ENCODE measurements at places on chromosomes 12 and 14.

GRCh38 chr12:32455607-32456071 lies 56.3 kb downstream of the FGD4 start:
- DNase-seq, result no peak

- no peak for DNase-seq
Measured at GRCh38 chr14:61231810-61232209, 49.3 kb downstream of the TMEM30B start.

DNA sequence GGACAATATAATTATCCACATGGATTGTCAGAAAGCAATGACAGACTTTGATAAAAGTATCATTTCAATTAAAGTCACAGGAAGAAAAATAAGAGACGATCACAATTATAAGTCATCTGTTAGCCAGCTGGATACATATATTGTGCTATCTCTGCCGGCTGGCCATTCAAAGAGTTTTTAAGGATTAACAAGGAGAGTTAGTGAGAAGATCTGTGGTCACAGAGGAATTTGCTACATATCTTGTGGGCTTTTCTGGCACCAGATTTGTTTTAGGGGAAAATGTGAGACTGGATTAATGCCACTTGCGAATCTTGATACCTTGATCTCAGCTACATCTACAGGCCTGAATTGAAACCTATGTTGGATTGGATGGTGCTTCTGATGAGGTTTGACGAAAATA lies 90.9 kb upstream of the MANSC4 start:
- DNase-seq, result no peak

DNA sequence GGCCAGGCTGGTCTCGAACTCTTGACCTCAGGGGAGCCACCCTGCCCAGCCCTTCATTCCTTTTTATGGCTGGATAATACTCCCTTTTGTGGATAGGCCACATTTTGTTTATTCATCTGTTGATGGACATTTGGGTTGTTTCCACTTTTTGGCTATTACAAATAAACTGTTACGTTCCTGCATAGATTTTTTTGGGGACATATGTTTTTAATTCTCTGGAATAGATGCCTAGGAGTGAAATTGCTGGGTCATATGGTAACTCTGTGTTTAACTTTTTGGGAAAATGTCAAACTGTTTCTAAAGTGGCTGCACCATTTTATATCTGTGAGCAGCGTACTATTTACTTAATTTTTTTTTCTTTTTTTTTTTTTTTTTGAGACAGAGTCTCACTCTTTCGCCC lies 9.8 kb downstream of the KMT5A start:
- no peak for DNase-seq

DNA sequence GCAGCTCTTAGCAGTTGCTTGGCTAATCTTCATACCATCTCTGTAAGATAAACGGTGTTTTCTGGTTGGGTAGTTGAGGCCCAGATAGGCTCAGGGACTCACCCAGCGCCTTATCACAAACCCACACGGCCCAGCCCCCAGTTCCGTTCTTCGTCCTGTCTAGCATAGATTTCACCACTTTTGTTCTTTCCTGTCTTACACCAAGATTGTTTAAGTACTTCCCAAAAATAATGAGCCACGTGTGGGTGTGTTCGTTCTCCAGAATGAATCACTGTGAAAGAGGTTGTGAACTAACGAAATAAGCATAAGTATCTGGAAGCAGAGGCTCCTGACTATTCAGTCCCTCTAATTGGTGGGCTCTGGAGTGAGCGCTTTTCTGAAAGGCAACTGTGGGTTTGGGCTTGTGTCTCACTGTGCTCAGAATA lies 21.4 kb downstream of the ACVR1B start:
- DNase-seq, result peak; percentile 69

DNA sequence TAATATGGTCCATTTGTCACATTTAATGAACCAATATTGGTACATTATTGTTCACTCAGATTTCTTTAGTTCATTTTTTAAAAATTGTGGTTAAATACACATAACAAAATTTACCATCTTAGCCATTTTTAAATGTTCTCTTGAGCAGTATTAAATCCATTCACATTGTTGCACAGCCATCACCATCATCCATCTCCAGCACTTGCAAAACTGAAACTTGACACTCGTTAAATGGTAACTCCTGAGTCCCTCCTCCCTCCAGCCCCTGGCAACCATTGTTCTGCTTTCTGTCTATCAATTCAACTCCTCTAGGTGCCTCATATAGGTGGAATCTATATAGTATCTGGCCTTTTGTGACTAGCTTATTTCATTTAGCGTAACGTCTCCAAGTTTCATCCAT lies 86.4 kb downstream of the ACACB start:
- DNase-seq, result no peak

- no peak for DNase-seq
Measured at GRCh38 chr14:93943930-93944329, 16.8 kb downstream of the FAM181A start.

DNA sequence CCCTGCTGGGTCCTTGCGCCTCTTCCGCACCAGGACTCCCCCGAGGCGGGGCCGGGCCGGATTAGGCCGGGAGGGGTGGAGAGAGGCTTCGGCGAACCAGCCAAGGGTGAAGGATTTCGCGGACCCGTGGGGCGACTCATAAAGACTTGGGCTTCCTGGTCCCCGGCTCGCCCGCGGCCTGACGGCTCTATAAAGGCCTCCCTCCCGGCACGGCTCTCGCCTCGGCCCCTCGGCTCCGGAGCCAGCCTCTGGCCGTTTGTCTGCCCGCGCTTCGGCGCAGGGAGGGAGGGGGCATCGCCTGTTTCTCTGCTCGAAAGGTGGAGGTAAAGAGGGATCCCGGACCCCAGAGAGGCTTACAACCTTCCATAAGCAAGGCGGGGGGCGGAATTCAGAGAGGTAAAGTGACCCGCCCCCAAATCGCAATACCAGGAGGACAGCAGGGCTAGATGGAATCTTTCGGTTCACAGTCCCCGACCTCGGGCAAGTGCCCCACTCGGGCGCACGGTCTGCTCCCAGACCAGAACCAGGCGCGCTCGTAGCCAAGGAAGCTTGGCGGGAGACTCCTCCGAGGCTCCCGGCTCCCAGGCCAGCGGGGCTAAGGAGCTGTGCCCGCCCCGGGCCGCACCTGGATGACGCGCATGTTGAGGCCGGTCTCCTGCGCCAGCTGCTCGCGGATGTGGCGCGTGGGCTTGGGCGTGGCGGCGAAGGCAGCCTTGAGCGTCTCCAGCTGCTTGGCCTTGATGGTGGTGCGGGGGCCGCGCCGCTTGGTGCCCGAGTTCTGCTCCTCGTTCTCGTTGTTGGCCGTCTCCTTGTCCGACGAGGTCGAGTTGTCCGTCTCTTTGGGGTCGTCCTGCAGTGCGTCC lies 3.9 kb downstream of the LHX5 start:
- DNase-seq, result no peak

Data from stimulated activated CD8-positive, alpha-beta memory T cell treated with anti-CD3 and anti-CD28 coated beads, Interleukin-2, amount 100 ng/mL, for 48 hours (primary cell).